ENCODE measurements at places on chromosomes 4 and X. TPM values are rescaled to one million over a fixed set of nuclear protein-coding genes. Genes with fewer than 3 reads are reported as not detected.

- DNase-seq = no peak
Observed at GRCh38 chr4:8394806-8395205, 45.7 kb downstream of the ACOX3 start.

DNA sequence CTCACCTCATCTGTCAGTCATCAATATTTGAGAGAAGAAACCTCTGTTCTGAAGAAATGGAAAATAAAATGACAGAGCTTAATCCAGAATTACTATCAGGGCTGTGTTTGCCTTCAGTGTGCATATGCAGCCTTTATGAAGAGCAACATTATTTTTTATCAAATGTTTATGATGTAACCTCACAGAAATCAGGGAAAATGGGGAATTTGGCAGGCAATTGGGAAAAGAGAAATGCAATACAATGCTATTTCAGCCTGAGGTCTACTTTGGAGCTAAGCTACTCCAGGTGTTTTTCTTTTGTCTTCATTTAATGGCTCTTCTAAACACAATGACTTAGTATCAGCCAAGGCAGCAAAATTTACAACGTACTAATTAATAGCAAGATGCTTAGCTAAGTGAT is 241.1 kb upstream of the TET2 start:
- DNase-seq = no peak

DNA sequence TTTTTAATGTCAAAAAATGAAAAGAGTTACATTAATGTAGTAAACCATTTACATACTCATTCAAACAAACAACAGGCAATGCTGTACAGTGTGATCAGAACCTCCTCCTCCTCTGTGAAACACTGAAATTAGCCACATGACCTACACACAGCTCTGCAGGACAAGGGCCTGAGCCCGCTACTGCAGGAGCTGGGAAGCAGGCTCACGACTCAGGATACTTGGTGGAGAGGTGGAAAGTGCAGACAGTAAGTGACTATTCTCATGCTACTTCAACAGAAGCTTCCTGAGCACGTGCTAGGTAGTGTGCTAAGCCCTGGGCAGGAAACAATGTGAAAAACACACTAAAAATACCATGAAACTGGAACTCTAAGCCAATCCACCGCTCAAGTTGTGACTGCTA is 56.8 kb downstream of the TAPT1 start:
- DNase-seq = no peak

GRCh38 chrX:17559728-17560379 is 177.4 kb upstream of the SCML1 start:
- no peak for DNase-seq

DNA sequence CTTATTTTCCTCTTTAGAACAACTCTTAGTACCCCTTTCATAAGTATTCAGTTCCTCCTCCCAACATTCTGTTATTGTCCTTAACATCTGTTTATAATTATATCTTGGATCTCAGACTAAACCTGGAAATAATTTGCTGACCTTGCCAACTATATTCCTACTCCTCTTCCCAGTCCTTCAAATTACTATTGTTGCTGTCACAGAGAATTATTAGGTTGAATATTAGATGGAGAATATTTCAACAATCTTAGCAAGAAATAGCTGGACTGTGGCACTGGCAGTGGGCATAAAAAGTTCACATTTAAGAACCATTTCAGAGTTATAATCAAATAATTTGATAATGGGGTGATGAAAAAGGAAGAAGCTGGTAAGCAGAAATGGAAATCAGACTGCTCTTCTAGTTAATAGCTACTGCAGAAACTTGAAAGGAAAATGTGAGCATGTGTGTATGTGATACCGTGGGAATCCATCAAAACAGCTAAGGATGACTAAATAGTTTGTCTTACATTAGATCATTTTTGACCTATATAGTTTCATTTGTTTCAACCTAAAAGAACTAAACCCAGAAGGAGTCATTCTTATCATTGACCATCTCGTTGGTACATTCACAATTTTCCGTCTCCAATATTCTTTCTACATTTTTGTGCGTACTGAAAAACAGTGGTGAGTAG is 43.3 kb upstream of the PRDM8 start:
- no peak for DNase-seq

DNA sequence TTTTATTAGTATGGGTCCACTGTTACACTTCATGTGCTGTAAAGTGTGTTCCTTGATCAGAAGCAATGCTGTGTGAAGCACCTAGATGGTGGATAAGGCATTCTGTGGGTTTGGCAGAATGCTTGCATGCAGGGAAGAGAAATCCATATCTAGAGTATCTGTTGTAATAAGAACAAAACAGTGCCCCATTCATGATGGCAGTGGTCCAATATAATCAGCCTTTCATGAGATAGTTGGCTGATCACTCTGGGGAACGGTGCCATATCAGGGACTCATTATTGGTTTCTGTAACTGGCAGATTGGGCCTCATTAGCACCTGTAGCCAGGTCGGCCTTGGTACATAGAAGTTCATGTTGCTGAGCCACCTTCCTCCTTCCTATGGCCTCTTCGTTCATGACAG is 28.7 kb downstream of the STIM2 start:
- no peak for DNase-seq

DNA sequence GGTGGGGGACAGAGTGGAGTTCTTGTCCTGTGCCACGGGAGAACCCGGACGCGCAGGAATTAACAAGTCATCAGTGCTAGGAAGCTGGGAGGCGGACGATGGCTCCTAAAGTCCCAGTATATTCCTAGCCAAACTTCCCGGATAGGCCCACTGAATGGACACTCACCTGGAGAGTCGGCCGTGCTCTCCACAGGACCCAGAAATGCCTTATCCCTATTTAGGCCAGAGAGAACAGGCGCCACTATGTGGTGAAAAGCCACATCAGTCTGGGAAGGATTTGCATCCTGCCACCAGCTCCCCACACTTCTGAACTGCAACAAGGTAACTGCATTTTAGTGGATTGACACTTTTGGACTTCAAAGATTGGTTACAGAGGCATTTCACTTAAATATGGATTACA is 1.1 kb downstream of the CFAP299 start:
- DNase-seq = no peak

DNA sequence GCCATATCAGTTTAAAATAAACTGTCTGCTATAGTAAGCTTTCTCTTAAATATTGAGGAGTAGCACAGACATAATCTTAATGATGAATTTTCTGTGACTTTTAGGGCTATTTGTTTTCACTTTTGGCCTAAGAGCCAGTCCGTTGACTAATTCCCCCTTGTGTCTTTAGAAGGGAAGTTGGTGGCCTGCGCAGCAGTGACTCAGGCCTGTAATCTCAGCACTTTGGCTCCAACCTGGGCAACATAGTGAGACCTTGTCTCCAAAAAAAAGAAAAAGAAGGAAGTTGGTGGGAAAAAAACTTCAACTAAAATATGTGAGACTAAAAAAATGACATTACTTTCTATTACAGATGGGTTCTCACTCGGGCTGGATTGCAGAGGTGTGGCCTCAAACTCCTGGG is 3.4 kb downstream of the NCAPG start:
- DNase-seq = no peak

GRCh38 chrX:97563531-97564133 is 679.9 kb downstream of the RPA4 start:
- DNase-seq = peak; percentile 41

- no peak for DNase-seq
Observed at GRCh38 chr4:166143227-166143626, 270.2 kb downstream of the TLL1 start.

DNA sequence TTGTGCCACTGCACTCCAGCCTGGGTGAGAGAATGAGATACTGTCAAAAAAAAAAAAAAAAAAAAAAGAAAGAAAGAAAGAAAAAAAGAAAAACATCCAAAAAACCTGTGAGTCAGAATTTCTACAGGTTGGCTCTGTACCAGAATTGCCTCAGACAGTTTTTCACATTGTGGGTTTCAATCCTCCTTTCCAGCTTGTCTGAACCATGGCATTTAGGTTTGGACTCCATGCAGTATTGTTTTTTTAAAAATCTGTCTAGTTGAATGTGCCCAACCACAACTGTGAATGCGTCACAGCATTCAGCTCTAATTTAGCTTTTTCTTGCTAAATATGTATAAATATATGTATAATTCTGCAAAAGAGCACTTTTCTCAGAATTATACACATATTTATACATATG is 31.4 kb upstream of the ARSH start:
- DNase-seq = no peak

DNA sequence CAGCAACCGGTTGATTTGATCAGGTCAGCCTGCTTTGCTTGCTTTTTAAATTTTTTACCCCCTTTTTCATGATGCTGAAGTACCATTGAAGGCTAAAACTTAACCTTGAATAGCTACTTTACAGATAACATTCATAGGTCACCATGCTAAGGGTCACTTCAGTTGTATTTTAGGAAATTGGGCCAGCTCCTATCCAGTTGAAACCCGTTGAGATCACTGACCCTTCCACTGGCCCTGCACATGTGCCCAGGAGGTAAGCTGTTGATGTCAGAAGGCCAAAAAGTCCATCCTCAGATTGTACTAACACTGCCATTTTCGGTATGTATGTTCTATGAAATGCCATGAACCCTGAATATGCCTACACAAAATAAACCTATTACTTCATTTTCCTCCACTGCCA is 133.0 kb upstream of the FAT4 start:
- DNase-seq = no peak

DNA sequence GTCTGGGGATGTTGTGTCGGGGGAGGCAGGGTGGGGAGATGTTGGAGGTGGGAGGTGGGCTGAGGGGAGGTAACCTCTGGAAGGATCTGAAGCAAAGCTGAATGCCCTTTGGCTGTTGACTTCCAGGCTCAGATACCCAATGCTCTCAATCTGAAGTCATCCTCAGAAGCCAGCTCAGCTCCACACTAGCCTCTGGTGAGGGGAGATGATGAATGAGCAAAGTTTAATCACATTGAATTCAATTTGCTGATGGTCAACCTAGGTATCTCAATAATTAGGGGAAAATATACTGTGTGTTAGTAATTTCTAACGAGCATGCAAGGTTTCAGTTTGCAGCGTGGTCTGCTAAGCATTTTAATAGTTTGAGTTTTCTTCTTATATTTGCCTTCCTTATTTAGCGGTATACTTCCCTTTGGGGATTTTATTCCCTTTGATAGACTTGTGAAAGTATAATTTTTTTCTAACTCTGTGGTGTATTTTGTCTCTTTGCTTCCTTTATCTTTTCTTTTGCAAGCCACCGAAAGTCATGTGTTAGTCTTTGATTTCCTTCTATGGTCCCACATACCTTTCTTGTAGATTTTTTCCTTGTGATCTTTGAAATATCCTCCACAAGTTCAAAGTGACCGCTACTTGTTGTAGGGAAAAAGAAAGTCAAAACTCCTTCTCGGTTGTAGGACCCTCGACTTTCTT is 146.3 kb upstream of the LEF1 start:
- no peak for DNase-seq

- no peak for DNase-seq
Observed at GRCh38 chrX:93868289-93868965, 194.4 kb downstream of the FAM133A start.

DNA sequence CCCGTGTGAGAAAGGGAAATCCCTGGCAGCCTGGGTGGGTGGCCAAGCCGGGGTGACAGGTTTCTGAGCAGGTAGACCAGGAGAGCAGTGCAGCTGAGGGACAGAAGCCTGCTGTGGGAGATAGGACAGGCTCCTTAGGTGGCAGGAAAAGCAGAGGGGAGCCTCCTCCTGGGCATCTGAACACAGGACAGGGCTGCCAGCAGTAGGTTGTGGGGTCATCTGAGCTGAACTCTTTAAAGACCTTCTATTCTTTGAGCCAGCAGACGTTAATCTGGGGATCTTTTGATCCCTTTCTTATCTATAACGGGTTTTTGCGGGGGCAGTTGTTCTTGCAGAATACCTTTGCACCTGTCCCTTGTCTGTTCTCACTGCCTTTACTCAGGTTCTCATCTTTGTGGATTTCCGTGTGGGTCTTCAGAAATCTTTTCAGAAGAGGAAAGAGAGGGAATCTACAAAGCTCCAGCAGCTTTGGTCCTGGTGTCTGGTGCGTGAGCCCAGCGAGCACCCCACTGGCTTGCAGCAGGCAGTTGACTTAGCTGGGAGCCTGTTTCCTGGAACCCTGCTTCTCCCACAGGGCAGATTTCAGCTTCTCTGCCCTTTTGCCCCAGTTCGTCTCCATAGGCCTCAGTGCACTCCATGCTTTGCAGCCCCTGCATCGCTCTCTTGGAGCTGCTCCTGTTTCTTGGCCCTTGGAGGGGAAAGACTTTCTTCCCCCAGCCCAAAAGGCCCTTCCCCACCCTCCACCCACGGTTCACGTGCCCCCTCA is 35.8 kb upstream of the TADA2B start:
- no peak for DNase-seq

GRCh38 chr4:68591204-68591603 is 15.1 kb upstream of the UGT2B17 start:
- DNase-seq = no peak

GRCh38 chr4:41384992-41385391 is 128.3 kb downstream of the UCHL1 start:
- DNase-seq = no peak

DNA sequence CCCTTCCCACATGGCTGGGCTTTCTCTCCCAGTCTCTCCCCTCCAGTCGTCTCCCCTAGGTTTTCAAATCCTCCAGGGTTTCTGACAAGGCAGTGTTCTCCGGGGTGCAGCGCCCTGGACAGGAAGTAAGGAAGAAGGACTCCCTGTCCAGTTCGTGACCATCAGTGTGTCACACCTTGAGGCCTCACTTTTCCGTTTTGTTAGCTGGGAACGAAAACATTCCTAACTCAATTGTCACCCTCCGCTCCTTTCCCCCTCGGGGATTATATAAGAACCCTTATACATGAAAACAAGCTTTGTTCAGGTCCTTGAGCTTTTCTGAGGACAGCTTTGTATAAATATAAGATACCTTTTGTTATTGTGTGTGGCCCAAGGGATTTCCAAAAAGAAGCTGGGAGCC is 92.1 kb downstream of the KDR start:
- no peak for DNase-seq

DNA sequence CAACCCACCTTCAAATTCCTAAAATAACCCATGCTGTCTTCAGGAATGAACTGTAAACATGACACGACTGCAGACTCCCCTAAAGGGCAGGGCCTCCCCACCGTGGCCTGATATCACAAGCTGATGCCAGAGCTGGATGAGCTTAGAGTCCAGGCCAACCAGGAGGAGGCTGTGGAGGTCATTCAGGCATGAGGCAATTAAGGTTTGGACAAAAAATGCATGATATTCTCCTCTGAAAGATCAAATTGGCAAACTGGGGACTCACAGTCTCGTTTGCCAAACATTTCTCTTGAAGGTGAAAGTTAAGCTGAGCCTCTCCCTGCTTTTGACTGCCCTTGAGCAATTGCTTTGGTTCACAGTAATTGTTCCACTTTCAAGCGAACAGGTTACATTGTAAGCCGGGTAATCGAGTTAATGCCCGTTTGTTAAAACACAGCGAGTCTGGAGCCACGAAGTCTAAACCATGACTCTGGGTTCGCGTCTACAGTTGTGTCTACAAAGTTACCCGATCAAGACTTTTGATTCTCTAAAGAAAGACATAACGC is 105.6 kb downstream of the ENPP6 start:
- DNase-seq = no peak

The IGBP1 gene
- 33.6 TPM for total RNA-seq

The FAM133A gene
- not detected for total RNA-seq

The DGKQ gene
- 17.2 TPM for total RNA-seq

The SMPX gene
- total RNA-seq = not detected

The ANAPC4 gene
- total RNA-seq = 37.7 TPM

The SH3D19 gene
- total RNA-seq = not detected

The GLRB gene
- total RNA-seq = not detected

The IKBKG gene
- total RNA-seq = 35.4 TPM

The AMMECR1 gene
- total RNA-seq = 16.6 TPM

The WDR44 gene
- 12.1 TPM for total RNA-seq

The LGI2 gene
- total RNA-seq = not detected

The RRH gene
- 0.16 TPM for total RNA-seq

The NAP1L5 gene
- total RNA-seq = 4.4 TPM

Data from CD8-positive, alpha-beta memory T cell (primary cell).